ENCODE measurements at places on chromosomes 12 and 14.

GRCh38 chr12:113062502-113063395 lies 6.2 kb downstream of the DTX1 start:
- no peak for DNase-seq

DNA sequence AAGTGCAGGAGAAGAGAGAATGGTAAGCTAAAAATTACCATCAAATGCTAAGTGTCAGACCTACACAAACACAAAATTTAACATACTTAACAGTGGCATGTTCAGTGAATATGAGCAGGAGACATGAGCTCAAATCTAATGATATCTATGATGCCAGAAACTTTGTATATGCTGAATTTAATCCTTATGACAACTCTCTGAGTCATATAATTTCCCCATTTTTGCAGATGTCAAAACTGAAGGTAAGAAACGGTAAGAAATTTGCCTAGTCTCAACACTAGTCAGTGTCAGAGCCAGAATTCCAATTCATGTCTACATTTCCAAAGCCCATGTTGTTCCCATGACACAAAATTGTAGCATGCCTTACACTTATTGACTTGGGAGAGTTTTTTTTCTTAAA lies 375.8 kb downstream of the APAF1 start:
- DNase-seq, result no peak

GRCh38 chr14:88683119-88683518 lies 109.6 kb downstream of the EML5 start:
- no peak for DNase-seq

- no peak for DNase-seq
These were observed 2.8 kb upstream of the CD4 start for GRCh38 chr12:6786416-6787094.

- peak; percentile 96 for DNase-seq
These were observed 52.4 kb downstream of the ARL6IP4 start for GRCh38 chr12:123032736-123033391.
